Skeletal muscle cell (primary cell): ENCODE measurements at places on chromosomes 11 and 22.

GRCh38 chr22:20172141-20172613 is 21.3 kb upstream of the CCDC188 start:
- no peak for DNase-seq

GRCh38 chr11:114073828-114074381 is 14.4 kb downstream of the ZBTB16 start:
- no peak for DNase-seq

GRCh38 chr11:120375076-120375475 is 38.9 kb downstream of the ARHGEF12 start:
- no peak for DNase-seq

- no peak for DNase-seq
These were observed 103.6 kb downstream of the MTNR1B start for GRCh38 chr11:93073026-93073425.

GRCh38 chr11:93005239-93005638 is 35.8 kb downstream of the MTNR1B start:
- peak; percentile 70 for DNase-seq

DNA sequence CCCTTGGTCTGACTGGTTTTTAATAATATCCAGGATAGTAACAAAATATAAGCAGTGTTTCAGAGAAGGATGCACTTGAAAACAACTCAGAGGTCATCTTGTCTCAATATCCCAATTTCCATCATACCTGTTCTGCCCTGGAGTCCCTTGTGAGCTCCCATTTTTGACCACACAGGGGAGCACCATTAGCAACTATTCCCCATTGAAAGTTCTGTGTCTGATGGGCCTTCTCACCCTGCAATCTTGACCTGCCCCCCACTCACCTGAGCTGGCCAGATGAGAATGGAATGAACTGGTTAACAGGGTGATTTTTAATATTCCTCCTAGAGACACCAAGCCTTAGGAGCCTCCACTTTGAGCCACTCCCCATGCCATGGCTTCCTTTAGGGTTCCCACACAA is 3.8 kb upstream of the CAPN5 start:
- DNase-seq: no peak

DNA sequence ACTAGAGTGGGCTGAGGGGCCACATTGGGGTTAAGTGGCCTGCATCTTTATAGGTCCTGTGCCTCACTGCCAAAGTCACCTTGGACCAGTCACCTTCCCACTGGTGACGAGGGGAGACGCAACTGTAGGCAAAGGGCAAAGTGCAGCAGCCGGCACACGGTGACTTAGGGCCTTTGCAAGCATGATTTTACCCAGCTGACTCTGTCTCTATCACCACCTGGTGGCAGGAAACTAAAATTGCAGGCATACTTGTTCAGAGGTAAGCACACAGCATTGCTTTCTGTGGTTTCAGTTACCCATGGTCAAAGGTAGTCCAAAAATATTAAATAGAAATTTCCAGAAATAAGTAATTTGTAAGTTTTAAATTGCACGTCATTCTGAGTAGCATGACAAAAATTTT is 1164.4 kb downstream of the BRD1 start:
- DNase-seq: no peak

DNA sequence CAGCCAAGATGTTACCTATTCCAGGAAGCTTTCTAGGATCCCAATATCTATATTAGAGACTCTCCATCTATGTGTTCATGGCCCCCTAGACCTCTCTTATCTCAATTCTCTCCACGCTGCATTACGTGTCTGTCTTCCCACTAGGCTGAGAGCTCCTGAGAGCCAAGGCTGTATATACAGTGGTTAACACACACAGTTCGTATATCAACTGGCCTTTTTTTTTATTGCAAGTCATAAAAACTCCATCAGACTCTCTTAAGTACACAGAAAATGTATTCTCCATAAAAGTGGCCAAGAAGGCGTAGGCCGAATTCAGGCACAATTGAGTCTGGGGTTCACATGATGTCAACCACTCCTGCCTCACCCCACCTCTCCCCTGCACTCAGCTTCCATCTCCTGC is 115.9 kb downstream of the TRIM29 start:
- no peak for DNase-seq

GRCh38 chr11:69051381-69052342 is 2.9 kb downstream of the TPCN2 start:
- no peak for DNase-seq

DNA sequence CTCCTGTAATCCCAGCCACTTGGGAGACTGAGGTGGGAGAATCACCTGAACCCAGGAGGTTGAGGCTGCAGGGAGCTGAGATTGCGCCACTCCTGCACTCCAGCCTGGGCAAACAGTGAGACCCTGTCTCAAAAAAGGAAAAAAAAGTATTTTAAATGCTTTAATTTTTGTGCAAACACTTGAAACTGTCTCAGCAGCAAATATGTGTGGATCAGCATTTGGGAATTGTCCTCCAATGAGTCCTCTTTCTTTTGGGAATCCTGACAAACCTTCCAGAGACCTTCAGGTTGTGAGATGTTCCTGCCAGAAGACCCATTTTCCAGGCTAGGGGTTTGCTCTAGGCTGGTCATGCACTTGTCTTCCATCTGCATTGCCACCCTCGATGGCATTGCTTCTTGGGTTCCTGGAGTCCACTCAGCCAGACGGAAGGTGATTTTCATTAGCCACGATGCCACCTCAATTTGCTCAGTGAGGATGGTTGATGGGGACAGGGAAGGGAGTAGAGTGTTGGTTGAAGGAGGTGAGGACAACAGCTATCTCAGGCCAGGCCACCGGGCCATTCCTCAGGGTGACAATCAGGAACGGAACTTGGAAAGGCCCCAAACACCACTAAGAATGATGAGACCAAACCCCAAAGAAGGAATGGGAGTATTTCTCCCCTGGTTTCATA is 55.4 kb downstream of the ST14 start:
- no peak for DNase-seq

GRCh38 chr11:118437208-118438125 is 1.2 kb downstream of the KMT2A start:
- no peak for DNase-seq

- no peak for DNase-seq
These were observed 237.8 kb downstream of the NXPE2 start for GRCh38 chr11:114915871-114916805.

DNA sequence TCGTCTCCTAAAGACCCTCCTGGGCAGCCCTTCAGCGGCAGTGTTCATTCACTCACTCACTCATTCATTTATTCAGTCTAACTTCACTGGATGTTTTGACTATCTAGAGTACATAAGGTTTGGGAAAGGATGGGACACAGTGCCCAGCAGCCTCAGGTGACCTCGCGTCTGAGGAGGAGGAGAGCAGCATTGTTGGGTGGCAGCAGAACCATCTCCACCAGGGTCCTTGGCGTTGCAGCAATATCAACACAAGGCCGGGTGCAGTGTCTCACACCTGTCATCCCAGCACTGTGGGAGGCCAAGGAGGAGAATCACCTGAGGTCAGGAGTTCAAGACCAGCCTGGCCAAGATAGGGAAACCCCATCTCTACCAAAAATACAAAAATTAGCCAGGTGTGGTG is 408.0 kb downstream of the BRD1 start:
- no peak for DNase-seq

GRCh38 chr11:83583757-83584366 is 297.7 kb upstream of the CCDC90B start:
- DNase-seq: peak; percentile 19

- no peak for DNase-seq
These were observed 4.2 kb downstream of the ELF5 start for GRCh38 chr11:34509336-34509876.

DNA sequence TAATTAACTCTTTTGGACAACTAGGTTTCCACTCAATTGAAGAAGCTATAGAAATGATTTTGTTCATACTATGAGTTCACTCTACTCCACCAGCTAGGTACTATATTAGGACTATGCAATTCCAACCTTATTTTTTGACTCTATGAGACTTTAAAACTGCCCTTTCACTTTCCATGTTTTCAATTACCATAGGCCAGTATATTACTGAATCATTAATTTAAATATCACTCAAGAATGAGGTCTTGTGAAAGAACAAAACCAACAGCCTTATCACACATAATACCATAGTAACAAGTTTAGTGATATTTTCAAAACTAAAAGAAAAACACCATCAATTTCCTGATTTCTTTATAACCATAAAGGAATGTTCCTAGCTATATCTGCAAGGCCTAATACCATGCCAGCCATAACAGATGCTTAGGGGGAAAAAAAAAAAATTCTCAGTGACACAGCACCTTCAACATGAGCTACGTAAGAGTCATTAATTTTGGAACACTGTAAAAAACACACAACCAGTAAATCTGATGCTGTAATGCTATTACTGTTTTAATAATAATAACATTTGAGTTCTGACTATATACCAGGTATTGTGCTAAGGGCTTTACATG is 6.1 kb downstream of the DCUN1D5 start:
- DNase-seq: no peak

DNA sequence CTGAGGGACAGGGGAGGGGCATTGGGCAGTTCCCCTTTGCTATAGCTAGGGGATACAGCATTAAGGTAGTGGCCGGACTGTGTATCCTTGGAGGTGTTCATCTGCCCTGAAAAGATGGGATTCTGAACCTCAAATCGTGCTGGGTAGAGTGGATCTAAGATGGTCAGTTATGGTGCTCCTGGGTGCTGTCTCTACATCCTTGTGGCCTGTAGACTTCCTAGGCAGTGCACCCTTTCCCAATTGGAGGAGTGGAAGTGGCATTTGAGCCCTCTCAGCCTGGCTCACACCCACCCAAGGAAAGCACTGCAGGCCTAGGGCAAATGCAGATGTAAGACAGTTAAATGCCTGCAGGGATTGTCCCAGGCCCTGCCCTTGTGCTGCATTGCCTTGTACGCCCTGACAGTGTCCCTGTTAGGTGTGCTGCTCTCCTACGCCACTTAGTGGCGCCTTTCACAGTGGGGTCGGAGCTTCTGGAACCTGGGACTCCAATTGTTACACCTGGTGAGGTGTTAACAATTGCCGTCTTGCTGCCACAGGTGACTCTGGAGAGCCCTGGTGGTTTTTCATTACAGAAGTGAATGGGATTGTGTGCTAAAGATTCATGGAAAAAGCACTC is 35.0 kb downstream of the PPFIBP2 start:
- DNase-seq: no peak

- no peak for DNase-seq
These were observed 6.4 kb downstream of the MYEOV start for GRCh38 chr11:69300120-69301060.

DNA sequence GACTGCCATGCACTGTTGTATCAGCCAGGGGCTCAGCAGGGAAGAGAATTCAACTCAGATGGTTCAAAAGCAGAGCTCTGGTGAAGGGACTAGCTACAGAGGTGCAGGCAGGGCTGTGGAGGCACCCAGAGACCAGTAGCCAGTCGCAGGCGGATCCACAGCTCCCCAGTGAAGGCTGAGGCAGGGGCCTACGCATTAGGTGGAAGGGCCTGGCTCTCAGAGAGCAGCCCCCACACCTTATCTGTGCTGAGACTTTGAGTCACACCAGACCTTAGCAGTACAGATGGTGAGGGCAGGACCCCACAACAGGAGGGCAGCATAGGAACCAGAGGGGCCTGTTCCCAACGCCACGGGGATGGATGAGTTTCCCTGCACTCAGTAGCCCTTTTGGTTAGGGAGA is 189.6 kb downstream of the DSCAML1 start:
- DNase-seq: no peak

DNA sequence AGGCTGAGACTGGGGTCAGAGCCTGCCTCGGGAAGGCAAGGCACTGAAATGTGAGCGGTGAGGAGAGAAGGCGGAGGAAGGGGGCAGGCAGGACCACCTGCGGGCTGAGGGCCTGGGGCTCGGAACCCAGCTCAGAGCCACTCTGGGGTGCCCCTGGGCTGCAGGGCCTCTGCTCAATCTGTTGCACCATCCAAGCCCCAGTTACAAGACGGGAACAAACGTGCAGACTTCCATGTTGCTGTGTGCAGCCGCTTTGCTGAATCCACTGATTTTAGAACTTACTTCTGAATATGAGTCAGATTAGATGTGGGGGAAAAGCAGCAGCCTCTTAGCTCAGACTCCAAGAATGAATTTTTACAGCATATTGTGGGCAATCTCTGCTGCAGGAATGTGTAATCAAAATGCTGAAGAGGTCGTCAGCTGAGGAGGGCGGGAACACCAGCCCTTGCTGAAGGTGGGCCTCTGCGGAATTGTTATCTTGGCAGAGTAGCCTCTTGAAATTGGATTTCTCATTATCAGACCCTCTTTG is 21.6 kb downstream of the PARVG start:
- DNase-seq: peak; percentile 17

- no peak for DNase-seq
These were observed 4.8 kb downstream of the VPS26B start for GRCh38 chr11:134229126-134229790.

DNA sequence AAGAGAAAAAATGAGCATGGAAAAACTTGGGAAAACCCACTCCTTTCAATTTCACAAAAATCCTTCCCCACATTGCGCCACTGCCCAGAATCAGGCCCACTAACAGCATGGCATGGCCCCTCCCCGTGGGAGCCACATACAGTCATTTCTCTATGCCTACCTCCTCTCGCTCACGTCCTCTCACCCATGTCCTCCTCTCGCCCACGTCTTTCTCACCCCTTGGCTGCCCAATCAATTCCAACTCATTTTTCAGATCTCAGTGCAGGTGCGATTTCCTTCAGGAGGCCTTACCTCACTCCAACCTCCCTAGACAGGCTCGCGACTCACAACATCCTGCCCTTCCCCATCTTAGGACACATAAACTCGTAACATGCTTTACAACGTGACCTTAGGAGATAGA is 229.2 kb downstream of the CADM1 start:
- DNase-seq: no peak
